IMR-90 (cell line): ENCODE measurements at places on chromosomes 3 and 15. TPM values are rescaled to one million over a fixed set of nuclear protein-coding genes. Genes with fewer than 3 reads are reported as not detected.

DNA sequence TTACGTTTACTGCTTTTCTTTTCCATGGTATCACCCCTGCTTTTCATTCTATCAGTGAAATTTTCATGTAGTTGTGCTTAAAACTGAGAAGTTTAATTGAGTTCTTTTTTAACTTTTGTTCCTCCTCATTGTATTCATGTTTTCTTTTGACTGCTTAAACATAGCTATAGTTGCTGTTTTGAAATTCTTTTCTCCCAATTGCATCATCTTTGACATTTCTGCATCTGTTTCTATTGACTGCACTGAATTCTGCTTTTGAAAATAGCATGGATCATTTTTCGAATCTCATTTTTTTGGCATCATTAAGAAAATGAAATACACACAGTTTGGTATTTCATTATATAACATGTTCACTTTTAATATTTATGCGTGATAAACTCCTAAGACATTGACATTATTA, 694.9 kb downstream of the MECOM start:
- DNase-seq = no peak

GRCh38 chr3:187931101-187931500, 185.8 kb upstream of the BCL6 start:
- DNase-seq = no peak

DNA sequence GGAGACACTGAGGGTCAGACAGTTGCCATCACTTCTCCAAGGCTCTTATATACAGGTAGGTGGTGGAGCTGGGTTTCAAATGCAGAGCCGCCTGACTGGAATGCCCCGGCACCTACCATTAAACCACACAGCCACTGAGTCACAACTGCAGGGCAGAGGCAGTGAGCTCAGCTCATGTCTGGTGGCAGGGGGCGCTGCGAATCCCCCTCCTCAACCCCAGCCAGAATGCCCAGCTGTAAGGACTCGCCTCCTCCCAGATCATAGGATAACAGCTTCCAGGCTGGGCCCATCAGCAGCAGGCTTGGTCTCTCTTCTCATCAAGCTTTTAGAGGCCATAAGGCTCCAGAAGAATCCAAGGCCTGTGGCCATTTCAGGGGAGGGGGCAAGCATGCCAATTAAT, 26.4 kb downstream of the ADCY5 start:
- DNase-seq = no peak

- peak; percentile 81 for DNase-seq
These were observed 597.5 kb upstream of the ROBO2 start for GRCh38 chr3:76442374-76442915.

The ALDH1L1 gene
- not detected in 2 replicates for polyA plus RNA-seq

The UROC1 gene
- not detected in 2 replicates for polyA plus RNA-seq

The MRAS gene
- 48.1 and 60.6 TPM in 2 replicates for polyA plus RNA-seq
